CD4-positive, alpha-beta T cell treated with Interferon alpha-2 for 1 hour (primary cell): ENCODE measurements at places on chromosomes 3 and 15.
A peak's percentile ranks its signal among the peaks of the same experiment; 100 is the strongest.

DNA sequence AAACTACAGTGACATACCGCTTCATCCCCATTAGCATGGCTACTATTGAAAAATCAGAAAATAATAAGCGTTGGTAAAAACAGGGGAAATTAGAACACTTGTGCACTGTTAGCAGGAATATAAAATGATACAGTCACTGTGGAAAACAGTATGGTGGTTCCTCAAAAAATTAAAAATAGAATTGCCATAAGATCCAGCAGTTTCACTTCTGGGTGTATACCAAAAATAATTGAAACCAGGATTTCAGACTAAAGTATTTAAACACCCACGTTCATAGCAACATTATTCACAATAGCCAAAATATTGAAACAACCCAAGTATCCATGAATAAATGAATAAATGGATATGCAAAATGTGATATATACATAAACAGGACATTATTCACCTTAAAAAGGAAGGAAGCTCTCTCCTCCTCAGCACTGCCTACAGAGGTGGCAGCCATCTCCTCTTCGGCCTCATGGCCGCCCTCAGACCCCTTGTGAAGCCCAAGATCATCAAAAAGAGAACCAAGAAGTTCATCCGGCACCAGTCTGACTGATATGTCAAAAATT is 34.1 kb downstream of the NGLY1 start:
- DNase-seq = no peak

- DNase-seq = no peak
Measured at GRCh38 chr3:89059211-89059925, 48.1 kb upstream of the EPHA3 start.

DNA sequence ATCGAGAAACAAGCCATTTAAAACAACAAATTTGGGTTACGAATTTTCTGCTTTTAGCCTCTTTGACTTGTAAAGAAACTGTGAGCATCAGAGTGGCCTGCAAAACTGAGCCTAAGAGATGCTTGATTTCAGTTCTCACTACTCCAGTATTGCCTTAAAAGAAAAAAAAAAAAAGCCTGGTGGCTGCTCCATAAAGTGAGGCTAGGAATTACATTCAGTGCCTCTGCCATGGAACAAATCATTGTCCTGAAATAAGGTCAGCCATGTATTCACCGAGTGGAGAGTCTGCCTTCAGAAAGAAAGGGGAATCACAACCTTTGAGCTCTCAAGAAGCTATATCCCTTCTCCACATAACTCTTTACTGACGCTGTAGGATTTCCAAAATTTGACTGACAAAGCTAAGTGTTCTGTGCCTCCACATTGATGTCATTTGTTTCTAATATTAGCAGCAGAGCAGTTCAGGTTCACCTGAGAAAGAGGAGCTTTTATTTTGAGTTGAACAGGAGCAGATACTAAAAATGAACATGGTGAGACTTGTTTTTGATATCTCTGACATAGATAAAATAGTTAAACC is 137.3 kb downstream of the SSR3 start:
- no peak for DNase-seq

DNA sequence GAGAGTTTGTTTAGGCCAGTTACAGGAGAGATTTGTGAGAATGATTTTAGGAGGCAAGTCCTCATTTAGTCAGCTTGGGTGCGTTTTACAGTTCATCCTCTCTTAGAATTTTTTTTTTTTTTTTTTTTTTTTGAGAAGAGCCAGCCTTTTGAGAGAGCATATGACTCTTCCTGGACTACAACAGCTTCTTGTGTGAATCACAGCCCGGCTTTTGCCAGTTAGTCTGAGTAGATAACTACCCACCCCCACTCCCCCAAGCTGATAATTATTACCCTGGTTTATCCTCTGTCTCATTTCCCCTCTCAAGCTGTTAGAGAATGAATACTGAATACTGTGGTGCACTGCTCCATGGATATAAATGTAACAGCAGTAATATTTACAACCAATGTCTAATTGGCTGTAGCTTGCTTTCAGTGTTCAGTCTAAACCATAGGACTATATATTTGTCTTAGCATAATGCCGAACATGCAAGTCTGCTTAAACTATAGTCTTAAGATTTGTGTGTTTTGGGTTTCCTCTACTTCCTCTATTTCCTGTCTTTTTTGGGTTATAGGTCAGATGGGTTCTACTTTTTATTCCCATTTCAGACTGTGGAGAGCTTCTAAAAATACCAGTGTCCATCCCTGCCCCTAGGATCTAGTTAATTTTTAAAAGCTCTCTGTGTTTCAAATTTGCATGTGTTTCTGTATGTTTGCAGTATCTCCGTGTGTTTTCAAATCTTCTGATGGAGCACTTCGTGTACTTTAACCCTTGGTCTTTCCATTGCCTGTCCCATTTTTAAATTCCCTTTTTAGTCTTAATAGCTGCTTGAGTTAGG is 8.0 kb downstream of the CHD2 start:
- peak; percentile 54 for DNase-seq

GRCh38 chr3:104988496-104988895 is 378.2 kb upstream of the ALCAM start:
- DNase-seq = no peak

DNA sequence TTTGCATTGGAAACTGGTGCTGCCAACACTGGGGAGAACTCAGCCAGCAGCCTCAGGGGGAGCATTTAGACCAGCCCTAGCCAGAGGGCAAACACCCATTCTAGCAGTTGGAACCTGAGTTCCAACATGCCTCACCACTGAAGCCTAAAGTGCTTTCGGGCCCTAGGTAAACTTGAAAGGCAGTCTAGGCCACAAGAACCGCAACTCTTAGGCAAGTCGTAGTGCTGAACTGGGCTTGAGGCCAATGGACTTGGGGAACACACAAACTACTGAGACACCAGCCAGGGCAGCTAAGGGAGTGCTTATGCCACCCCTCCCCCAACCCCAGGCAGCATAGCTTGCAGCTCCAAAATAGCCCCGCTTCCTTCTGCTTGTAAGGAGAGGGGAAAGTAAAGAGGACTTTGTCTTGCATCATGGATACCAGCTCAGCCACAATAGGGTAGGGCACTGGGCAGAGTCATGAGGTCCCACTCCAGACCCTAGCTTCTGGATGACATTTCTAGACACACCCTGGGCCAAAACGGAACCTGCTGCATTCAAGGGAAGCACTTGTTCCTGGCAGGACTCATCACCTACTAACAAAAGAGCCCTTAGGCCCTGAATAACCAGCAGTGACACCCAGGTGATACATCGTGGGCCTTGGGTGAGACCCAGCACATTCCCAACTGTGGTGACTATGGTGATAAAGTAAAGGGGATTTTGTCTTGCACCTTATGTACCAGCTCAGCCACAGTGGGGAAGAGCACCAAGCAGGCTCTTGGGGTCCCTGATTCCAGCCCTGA is 37.3 kb upstream of the TEX9 start:
- DNase-seq = no peak

- DNase-seq = no peak
Measured at GRCh38 chr3:60080648-60081047, 1030.8 kb upstream of the CFAP20DC start.

- DNase-seq = no peak
Measured at GRCh38 chr3:19547665-19548464, 386.2 kb downstream of the EFHB start.

DNA sequence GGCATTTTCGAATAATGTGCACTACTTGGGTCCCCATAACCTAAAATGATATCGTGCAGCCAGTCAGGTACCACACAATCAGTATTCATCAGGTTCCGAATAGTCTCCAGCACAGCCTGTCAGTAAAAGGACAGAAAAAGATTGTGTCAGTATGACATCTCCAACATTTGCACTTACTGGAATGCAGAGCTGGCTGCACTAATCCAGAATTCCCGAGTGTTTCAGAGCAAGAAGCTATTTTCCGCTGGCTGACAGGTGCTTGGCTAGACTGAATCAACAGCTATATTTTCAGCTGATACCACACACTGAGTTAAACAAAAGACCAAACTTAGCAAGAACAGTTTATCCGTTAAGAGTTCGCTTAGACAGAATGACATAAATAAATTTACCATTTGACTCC is 68.8 kb downstream of the AQR start:
- no peak for DNase-seq

DNA sequence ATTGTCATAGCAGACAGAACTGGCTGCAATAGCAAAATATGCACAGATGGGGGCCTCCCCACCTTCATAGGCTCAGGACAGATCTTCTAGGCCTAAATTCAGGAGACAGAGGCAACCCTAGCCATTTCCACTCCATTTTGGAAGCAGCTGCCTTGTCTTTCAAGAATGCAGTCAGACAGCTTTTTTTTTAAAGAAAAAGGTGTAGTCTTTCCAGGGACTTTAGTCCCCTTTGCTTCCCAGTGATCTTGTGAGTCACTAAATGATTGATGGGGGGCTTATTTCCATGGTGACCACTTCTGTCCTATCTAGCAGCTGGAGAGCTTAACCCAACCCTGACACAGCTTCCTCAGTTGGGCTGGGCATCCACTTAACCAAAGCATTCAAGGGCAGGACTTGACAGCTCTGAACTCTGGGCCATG is 165.9 kb downstream of the TPRG1 start:
- DNase-seq = no peak

- no peak for DNase-seq
Measured at GRCh38 chr3:54574906-54575617, 352.8 kb downstream of the LRTM1 start.
